Left colon (tissue), 2 donors: ENCODE measurements at places on chromosomes 5 and 9.

DNA sequence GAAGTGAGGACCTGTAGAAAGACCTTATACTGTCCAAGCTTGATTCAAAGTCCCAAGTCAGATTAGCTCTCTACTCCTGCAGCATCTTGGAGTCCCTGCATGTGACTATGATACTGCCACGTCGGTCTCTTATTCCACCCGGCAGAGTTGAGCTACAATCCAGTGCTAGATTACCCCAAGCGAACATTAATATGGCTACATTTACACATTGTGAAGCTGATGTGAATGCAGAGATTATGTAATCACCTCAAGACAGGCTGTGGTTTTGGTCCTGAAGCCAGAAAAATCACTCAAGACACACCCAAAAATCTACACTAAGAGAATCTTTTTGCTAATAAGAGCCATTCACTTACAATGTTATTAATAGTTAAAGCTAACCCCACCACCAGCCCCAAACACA, 116.7 kb downstream of the GNA14 start:
- no peak for DNase-seq

DNA sequence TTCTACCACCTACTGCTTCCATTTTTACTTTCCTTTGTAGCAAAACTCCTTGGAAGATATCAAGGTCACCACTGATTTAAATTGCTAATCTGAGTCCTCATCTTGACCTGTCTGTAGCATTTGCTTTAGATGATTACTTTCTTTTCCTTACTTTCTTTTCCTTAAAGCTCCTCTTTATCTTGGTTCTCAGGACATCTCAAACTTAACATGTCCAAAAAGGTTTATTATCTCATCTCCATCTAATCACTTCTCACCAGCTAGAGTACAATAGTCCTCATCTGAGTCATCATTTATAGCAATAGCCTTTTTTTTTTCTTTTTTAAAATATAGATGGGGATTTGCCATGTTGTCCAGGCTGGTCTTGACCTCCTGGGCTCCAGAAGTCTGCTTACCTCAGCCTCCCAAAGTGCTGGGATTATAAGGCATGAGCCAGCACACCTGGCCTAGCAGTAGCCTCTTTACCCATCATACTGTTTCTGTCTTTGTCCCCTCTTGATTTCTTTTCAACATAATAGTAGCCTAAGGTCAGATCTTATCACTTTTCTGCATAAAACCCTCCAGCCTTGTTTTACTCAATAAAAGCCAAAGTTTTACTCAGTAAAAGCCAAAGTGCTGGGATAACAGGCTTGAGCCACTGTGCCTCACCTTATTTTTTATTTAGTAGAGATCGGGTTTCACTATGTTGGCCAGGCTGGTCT, 32.9 kb upstream of the GPR21 start:
- DNase-seq, result no peak

- no peak for DNase-seq
These were observed 295.7 kb upstream of the PTGER4 start for GRCh38 chr5:40383749-40384651.

DNA sequence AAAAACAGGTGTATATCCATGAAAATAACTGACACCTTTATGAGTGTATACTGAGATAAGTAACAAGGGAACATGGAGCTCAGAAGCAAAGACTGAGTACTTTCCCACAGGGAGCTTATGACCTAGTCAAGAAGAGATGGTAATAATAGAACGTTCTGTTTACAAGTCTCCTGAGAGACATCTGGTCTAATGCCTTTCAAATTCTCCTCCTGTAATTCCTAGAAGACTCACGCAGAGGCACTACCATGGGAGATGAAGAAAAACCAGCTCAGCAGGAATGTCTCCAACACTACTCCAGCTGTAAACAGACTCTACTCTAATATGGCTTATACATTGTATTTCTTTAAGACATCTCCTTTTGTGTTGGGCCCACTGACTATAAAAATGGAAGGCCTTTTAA, 503.6 kb upstream of the TUSC1 start:
- no peak for DNase-seq

- peak; percentile 85 for DNase-seq
These were observed 100.3 kb upstream of the PANK3 start for GRCh38 chr5:168679515-168679920.

DNA sequence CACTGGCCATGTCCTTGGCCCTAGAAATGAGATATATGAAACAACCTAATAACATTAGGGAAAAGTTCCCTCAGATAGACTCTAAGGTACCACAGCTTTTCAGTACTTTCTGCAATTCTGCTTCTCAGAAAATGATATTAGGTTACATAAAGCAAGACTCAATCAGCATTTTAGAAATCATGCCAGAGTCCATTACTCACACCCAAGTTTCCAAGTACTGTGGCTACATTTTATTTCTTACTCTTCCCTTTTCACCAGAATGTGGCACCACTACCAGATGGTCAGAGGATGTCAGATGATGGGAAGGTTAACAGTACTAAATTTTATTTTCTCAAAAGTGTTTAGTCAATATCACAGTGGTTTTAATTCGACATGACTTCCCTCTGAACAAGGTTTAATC, 217.2 kb downstream of the MLLT3 start:
- no peak for DNase-seq

- no peak for DNase-seq
These were observed 6.5 kb downstream of the TRAF1 start for GRCh38 chr9:120919843-120920805.

DNA sequence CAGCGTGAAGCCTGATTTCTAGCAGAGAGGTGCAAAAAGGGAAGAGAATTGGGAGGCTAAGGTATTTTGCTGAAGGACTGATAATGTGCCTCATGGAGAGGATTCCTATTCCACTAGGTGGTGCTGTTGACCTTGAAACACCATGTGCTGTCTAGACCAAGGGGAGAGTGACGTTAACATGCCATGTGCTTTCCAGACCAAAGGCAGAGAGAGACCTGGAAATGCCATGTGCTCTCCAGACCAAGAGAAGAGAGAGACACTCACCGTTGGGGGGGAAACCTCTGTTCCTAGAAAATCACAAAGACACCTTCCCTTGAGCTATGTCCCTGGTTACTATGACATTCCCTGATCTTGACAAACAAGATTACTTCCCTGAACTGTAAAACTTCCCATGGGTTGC, 286.0 kb upstream of the TUSC1 start:
- DNase-seq, result no peak

DNA sequence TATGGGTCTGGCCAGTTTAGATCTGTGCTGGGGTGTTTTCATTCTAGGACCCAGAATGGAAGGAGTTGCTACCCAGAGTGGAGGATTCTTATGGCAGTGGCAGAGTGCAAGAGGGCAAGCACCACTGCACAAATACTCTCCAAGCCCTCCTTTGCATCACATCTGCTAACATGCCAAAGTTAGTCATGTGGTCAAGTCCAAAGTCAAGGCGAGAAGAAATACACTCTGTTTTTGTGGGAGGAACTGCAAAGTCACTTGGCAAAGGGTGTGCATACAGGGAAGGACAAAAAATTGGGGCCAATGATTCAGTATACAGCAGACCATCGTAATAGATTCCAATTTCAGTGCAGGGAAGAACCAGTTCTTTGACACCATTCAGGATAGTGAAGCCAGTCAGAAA, 43.9 kb upstream of the HMGCS1 start:
- no peak for DNase-seq

DNA sequence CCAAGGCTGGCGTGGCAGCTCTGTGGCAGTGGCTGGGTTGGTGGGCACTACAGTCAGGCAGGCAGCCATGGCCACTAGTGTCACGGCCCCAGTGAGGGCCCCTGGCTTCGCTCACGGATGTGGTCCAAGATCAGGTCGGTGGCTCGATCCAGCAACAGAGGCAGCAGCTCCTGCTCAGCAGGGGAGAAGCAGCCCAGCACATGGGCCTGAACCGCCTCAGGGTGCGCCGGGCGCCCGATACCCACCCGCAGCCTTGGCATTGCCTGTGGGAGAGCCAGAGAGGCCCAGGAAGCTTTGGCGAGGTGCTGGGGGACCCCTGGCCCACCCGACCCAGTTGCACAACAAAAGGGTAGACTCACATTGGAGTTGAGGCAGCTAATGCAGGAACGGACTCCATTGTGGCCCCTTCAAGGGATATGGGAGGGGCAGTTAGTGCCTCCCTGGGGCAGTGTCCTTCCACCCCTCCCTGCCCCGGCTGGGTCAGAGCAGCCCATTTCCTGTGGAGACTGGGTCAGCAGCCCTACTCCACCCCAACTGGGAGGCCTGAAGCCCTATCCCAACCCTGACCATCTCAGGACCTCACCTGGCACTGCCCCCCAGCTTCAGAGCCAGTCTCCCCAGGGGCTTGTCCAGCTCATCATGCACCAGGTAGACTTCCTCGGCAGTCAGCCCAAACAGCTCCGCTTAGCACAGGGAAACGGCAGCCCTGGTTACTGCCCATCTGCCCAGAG, 1.3 kb downstream of the PTRH1 start:
- peak; percentile 24 for DNase-seq

GRCh38 chr9:16171911-16172310, 619.1 kb downstream of the CCDC171 start:
- no peak for DNase-seq

GRCh38 chr5:127550652-127551409, 33.4 kb downstream of the PRRC1 start:
- no peak for DNase-seq

GRCh38 chr9:124210697-124211096, 47.1 kb upstream of the NEK6 start:
- no peak for DNase-seq

- no peak for DNase-seq
These were observed 435.3 kb upstream of the TNC start for GRCh38 chr9:115553060-115553773.

DNA sequence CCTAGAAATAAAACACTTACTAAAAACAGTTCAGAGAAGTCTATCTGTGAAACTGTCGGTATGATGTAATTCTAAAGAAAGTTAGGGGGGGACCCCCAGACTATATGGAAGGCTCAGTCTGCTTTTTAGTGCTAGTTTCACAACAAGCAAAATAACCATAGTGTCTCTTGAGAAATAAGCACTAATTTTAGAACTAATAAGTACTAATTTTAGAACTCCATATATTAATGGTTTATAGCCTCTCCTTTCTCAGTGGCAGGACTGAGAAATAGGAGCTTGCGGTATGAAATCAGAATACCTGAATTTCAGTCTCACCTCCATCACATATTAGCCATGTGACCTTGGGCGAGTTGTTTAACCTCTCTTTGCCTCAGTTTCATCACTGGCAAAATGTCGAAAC, 1.4 kb upstream of the PHF24 start:
- no peak for DNase-seq

- no peak for DNase-seq
These were observed 568.7 kb upstream of the RGMB start for GRCh38 chr5:98204798-98205197.

GRCh38 chr9:88197781-88198340, 59.6 kb upstream of the SPATA31C2 start:
- DNase-seq, result no peak

- DNase-seq, result no peak
These were observed 93.6 kb downstream of the CYFIP2 start for GRCh38 chr5:157359356-157360055.

- no peak for DNase-seq
These were observed 57.6 kb downstream of the ADAMTS2 start for GRCh38 chr5:179287631-179288030.

DNA sequence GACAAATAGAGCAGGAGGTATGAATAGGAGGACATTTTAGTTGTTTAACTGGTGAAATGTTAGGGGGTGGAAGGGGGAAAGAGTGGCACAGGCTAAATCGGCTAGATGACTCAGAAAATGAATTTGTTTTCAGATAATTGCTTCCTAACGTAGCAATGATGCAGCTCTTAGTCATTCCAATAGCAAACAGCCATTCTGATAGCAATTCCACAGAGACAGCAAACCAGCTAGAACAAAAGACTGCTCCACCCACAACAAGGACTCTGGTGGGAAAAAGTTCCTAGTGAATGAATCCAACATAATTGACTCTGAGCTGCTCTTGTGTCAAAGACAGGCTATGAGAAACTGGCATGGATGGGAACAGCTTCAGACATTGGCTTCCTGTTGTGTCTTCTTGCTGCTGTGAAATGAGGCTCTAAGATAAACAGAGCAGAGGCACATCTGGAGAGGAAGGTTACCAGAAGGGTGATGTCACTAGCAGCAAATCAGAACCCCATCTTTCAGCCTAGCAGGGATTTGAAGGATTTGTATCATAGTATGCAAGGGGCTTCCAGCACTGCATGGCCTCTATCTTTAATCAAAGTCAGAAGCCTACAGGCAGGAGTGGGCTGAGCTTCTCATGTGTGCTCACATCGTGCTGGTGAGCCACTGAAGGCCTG, 28.1 kb upstream of the F2RL1 start:
- DNase-seq, result no peak

DNA sequence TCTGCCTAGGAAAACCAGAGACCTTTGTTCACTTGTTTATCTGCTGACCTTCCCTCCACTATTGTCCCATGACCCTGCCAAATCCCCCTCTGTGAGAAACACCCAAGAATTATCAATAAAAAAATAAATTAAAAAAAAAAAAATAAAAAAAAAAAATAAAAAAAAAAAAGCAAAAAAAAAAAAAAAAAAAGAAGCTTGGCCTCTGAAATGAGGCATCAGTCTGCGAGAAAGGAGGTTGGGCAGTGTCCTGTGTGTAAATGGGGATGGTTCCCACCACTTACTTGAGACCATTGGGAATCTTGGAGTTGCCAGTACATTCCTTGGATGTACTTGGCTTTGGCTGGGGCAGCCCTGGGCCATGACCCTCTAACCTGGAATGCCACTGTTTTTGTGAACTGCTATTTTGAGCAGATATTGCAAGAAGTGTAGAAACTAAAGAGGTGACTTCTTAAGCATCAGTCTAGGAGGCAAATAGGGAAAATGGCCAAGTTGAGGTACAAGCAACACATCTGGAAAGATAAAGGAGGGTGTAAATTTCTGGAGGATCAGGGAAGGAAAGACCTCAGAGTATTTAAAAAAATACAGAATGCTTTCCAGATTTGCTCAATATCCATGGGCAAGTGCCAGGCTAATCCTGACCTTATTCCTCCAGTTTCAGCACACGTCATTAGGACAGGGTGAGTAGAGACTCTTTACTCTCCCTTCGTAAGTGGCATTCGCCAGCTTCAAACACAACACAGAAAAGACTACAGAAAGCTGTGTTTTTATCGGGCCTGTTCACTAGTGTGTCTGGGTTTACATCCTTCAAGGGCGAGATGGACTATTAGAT, 58.1 kb downstream of the HSPA4 start:
- DNase-seq, result no peak
